ENCODE measurements at places on chromosomes 7 and 10.

GRCh38 chr10:13978533-13979115 lies 352.1 kb downstream of the FRMD4A start:
- DNase-seq = no peak

DNA sequence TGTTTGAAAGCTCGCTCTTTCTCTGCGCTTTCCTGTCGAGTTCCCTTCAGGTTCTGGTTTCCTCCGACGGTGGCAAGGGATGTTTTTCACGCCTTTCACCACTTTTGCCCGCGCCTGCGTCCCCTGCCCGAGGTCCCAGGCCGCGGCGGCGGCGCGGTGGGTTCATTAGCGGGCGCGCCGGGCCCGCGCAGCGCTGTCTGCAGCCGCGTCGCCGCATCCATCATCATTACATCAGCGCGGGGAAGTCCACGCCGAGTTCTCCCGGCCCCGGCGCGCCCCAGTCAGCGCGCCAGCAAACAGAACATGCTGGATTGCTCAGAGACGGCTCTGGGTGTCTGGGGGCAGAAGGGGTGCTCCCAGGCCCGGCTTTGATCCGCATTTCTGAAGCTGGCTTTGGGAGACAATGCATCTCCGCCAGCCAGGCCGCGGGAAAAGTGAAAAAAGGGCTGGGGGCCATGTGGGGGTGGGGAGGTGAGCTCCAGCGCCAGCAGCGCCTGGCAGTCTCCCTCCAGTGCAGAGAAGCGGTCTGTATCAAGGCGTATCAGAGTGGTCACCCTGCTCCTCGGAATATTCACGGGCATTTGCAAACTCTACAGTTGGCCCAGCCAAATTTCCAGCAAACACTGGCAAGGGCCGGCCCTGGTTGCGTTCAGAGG lies 8.9 kb downstream of the GLI3 start:
- peak; percentile 65 for DNase-seq

GRCh38 chr7:45642044-45642443 lies 67.9 kb downstream of the ADCY1 start:
- no peak for DNase-seq

DNA sequence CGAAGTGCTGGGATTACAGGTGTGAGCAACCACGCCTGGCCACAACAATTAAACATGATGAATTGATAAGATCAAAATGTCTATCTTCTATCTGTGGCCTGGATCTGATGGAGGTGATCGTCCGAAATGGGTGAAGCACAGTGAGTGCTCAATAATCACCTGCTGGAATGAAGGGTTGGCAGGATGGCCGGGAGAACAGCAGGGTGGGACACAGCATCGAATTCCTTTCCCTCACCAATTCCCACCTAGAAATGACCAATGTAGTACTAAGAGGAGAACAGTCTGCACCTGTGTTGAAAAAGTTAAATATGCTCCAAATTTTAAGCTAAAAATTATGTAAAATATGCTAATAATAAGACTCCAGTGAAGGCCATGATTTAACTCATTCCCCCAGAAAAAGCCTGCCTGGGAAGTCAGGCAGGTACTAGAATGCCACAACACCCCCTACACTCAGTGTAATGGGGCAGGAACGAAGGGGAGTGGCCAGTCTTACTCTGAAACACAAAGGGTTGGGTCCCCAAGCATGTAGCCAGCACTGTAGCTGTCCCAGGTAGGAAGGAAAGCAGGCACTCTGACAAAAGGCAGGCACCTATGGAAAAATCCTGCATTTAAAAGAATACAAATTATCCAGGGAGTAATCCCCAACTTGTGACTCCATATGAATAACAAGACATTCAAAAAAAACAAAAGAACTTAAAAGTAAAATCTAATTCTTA lies 110.3 kb downstream of the VPS41 start:
- no peak for DNase-seq

GRCh38 chr7:143315776-143316175 lies at the start of gene CLCN1:
TSS of gene CLCN1 (plus strand) at chr7:143316111. CDS start at chr7:143316213, 102 bp downstream.
- peak; percentile 57 for DNase-seq

Data from psoas muscle (tissue), 8 donors.